ENCODE measurements at places on chromosomes 7 and 10. TPM values are rescaled to one million over a fixed set of nuclear protein-coding genes. Genes with fewer than 3 reads are reported as not detected.
A peak's percentile ranks its signal among the peaks of the same experiment; 100 is the strongest.

LRIT2 gene
- total RNA-seq: not detected

FOXP2 gene
- total RNA-seq: 19.8 TPM

GRCh38 chr10:77456414-77456813 lies 181.2 kb downstream of the KCNMA1 start:
- peaks cover 14% of the 10 kb centered on the region for H3K4me1 ChIP-seq
- no peaks in the 10 kb centered on the region for H3K27me3 ChIP-seq
- H3K4me3 ChIP-seq: no peak overlapping the region
- H3K36me3 ChIP-seq: no peaks in the 10 kb centered on the region
- no peak overlapping the region for H3K27ac ChIP-seq

DNA sequence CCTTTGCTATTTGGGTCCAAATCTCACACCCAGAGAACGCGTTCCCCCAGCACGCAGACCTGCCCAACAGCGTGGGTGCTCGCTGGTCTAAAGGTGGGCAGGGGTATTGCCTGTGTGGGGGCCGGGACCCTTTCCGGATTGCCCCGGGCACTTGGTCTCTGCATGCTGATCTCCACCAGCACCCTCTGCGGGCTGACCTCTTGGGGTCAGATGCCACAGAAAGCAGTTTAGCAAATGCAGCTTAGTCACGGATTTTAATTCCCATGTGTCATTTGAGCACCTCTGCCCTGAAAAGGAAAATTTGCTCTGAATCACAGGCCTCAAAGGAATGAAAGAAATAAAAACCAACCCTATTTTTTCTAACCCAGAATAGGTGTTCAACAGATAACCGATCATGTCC lies 46.7 kb downstream of the PKD1L1 start:
- H3K36me3 ChIP-seq: no peaks in the 10 kb centered on the region
- H3K27me3 ChIP-seq: no peaks in the 10 kb centered on the region
- no peak for DNase-seq
- no peak overlapping the region for H3K4me3 ChIP-seq
- no peaks in the 10 kb centered on the region for H3K4me1 ChIP-seq

GRCh38 chr10:123783296-123783695 lies 108.3 kb downstream of the CPXM2 start:
- H3K27ac ChIP-seq: no peak overlapping the region
- no peaks in the 10 kb centered on the region for H3K4me1 ChIP-seq
- H3K4me3 ChIP-seq: no peak overlapping the region
- no peak for DNase-seq
- H3K36me3 ChIP-seq: no peaks in the 10 kb centered on the region
- H3K27me3 ChIP-seq: no peaks in the 10 kb centered on the region

PON3 gene
- not detected for total RNA-seq

DNA sequence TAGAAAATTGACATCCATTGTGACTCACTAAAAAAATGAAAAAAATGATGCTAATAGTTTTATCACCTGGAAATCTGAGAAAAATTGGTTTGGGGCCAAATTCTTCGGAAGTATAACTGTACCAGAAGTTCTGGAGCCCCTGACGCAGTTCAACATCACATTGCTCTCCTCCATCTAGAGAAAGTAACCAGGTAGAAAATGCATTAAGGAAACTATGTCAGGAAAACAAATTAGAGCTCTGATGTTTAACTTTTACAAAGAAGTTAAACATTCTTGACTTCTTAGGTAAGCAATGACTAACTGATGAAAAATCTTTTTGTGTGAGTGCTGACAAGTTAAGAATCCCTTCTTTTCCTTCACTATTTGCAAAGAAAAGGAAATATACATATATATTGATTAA lies 61.1 kb upstream of the TMEM196 start:
- H3K36me3 ChIP-seq: no peaks in the 10 kb centered on the region
- H3K27me3 ChIP-seq: no peaks in the 10 kb centered on the region
- no peak overlapping the region for H3K4me3 ChIP-seq
- no peaks in the 10 kb centered on the region for H3K4me1 ChIP-seq

DNA sequence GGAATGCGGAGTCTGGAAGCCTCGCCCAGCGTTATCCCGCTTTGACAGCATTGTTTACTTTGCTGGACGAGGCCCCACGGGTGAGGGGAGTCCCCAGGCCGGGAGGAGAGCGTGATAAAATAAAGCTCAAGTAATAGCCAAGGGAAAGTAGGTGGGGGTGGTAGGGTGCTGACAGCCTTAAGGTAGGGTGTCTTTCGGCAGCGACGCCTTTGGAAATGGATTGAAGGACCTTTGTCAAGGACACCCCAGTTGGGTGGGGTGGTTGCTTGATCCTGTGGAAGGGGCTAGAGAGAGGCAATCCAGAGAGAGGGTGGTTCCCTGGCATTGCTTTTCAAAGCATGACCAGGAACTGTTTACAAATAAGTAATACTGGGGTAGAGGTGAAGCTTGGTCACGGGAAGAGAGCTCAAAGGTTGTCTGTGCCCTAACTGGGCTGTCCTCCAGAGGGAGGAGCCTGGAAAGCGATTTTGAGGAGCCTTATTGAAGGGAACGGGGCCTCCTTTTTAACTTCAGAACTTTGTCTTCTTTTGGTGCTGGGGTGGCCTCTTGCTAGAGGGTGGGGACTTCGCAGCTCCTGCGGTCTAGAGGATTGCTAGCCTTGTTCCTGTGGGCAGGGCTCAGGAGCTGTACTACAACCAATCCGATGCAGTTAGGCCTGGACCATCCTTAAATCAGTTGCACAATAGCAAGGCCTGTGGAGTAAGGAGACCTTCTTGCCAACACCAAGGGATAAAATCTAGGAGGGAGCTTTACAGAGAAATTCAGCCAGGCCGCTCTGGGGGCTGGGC lies 1.3 kb downstream of the EIF4EBP2 start:
- H3K36me3 ChIP-seq: no peaks in the 10 kb centered on the region
- DNase-seq: peak; percentile 92
- peak overlapping the region; percentile 79 for H3K4me3 ChIP-seq
- peak overlapping the region; percentile 96 for H3K27ac ChIP-seq
- H3K4me1 ChIP-seq: peaks cover 57% of the 10 kb centered on the region

- H3K27ac ChIP-seq: no peak overlapping the region
- H3K36me3 ChIP-seq: peaks cover 22% of the 10 kb centered on the region
- no peak overlapping the region for H3K4me3 ChIP-seq
- H3K27me3 ChIP-seq: no peaks in the 10 kb centered on the region
- no peak for DNase-seq
These were observed 20.6 kb downstream of the DNAJB6 start for GRCh38 chr7:157357129-157358040.

- H3K27ac ChIP-seq: no peak overlapping the region
- DNase-seq: no peak
- H3K4me1 ChIP-seq: no peaks in the 10 kb centered on the region
- no peaks in the 10 kb centered on the region for H3K27me3 ChIP-seq
- no peak overlapping the region for H3K4me3 ChIP-seq
These were observed 167.7 kb upstream of the CCDC6 start for GRCh38 chr10:60073781-60074656.

NFE2L3 gene
- 7.7 TPM for total RNA-seq

DNA sequence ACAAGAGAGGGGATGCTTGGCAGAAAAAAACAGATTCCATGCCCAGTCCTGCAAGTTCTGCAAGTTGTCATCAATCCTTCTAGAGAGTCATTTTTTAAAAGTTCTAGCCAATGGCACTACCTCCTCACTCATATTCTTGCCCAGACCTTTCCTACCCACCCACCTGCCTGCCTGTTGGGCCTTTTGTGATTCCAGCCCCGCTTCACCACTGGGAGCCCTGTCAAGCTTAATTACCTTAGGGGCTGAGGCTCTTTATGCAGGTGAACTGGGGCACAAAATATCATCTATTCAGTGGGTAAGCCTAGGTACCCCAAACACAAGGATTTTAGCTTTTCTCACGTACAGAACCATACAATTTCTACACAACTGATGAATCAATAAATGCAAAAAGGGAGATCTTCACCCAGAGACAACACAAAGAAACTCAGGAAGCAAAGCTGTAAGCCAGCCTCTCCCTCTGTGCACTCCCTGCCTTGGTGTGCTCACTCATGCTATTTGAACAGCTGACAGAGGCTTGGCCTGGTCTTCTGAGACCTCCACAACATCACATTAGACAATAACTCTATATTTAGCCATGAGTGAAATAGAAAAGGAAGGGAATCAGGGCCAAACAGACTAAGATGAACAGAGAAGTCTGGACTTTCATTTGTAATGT lies 222.6 kb downstream of the HTR7 start:
- H3K36me3 ChIP-seq: no peaks in the 10 kb centered on the region
- no peaks in the 10 kb centered on the region for H3K27me3 ChIP-seq
- no peak overlapping the region for H3K27ac ChIP-seq
- no peak overlapping the region for H3K4me3 ChIP-seq

- H3K4me1 ChIP-seq: no peaks in the 10 kb centered on the region
- DNase-seq: no peak
- no peak overlapping the region for H3K27ac ChIP-seq
- no peaks in the 10 kb centered on the region for H3K36me3 ChIP-seq
These were observed 404.3 kb upstream of the KLF6 start for GRCh38 chr10:4189281-4189680.

GRCh38 chr10:23067337-23067736 lies 28.0 kb upstream of the MSRB2 start:
- H3K36me3 ChIP-seq: no peaks in the 10 kb centered on the region
- no peak overlapping the region for H3K27ac ChIP-seq
- no peak overlapping the region for H3K4me3 ChIP-seq
- H3K4me1 ChIP-seq: peaks cover 34% of the 10 kb centered on the region
- no peak for DNase-seq

ANKRD30A gene
- not detected for total RNA-seq

DNA sequence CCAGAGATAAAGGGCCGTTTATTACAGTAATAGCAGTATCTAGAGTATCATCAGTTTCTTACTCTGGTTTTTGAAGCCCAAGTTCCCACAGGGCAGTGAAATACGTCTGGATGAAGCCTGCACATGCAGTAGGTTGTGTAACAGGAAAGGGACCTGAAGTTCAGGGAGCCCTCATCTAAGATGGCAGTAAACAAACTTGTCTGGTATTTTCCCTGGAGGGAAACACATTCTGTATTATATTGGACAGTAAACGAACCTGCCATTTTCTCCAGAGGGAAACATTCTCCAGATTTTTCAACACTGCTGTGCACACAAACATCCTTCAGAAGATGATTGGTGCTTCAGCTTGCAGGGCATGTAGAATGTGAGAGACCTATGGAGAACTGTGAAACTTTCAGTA lies 189.9 kb downstream of the TFEC start:
- no peak for DNase-seq
- no peak overlapping the region for H3K4me3 ChIP-seq
- no peaks in the 10 kb centered on the region for H3K4me1 ChIP-seq
- H3K27ac ChIP-seq: no peak overlapping the region

VWDE gene
- not detected for total RNA-seq

DNA sequence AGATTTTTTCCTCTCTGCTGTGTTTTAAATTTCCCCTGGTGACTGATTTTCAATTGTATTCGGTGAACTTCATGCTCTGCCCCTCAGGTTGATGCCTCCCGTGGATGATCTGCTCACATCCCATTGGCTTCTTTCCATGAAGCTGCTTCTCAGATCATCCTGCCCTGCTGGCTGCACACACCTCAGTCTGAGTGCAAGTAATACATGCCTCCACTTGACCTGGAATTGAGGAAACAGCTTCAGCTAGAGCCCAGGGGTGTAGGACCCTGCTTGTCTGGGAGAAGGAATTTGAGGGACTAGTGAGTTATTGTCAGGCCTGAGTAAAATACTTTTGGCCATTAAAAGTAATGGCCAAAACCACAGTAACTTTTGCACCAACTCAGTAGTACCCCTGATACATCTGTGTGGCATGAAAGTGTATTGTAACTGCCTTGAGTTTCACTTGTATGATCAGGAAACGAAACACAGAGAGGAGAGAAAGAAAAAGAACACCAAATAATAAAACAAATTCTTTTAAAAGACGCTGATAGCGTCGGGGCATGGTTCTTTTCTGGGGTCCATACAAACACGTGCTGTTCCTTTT lies 49.4 kb downstream of the SPAM1 start:
- H3K36me3 ChIP-seq: no peaks in the 10 kb centered on the region
- H3K27me3 ChIP-seq: no peaks in the 10 kb centered on the region
- no peak for DNase-seq
- no peak overlapping the region for H3K27ac ChIP-seq

DNA sequence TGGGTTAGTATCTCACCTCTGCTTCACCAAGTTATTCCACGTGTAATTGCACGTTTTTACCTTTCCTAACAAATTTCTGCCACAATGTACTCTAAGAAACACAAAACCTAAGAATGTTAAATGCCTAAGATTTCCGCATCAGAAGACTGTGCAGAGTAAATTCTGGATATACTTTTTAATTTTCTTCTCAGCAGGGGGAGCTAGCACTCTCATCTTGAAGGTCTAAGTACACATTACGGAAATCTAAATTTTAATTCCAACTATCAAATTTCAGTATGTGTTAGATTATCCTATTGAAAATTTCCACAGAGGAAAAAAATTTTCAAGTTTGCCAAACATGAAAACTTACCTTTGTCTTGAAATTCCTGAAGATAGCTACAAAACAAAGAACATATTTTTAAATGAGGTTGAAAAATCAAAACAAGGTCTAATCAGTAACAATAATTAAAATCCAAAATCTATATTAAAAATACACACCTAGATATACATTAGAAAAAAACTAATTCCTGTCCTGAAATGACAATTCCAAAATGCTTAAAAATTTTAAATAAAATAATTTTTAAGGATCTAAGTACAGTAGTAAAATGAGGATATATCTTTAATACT lies 10.5 kb downstream of the SKAP2 start:
- H3K36me3 ChIP-seq: no peaks in the 10 kb centered on the region
- H3K4me3 ChIP-seq: no peak overlapping the region
- no peak for DNase-seq
- no peak overlapping the region for H3K27ac ChIP-seq

SEMA3D gene
- 20.9 TPM for total RNA-seq

GRCh38 chr10:18136073-18136791 lies 4.0 kb upstream of the CACNB2 start:
- peaks cover 13% of the 10 kb centered on the region for H3K4me1 ChIP-seq
- H3K27me3 ChIP-seq: peaks cover 29% of the 10 kb centered on the region
- no peaks in the 10 kb centered on the region for H3K36me3 ChIP-seq
- no peak overlapping the region for H3K27ac ChIP-seq
- no peak for DNase-seq

GRCh38 chr7:75596727-75597614 lies 104.9 kb downstream of the SPDYE5 start:
- H3K4me1 ChIP-seq: peaks cover 5% of the 10 kb centered on the region
- H3K4me3 ChIP-seq: no peak overlapping the region
- DNase-seq: no peak
- no peaks in the 10 kb centered on the region for H3K27me3 ChIP-seq
- no peak overlapping the region for H3K27ac ChIP-seq
- peaks cover 3% of the 10 kb centered on the region for H3K36me3 ChIP-seq

FZD8 gene
- 1.2 TPM for total RNA-seq

HTR5A gene
- total RNA-seq: not detected

- no peaks in the 10 kb centered on the region for H3K4me1 ChIP-seq
- DNase-seq: peak; percentile 74
- no peak overlapping the region for H3K27ac ChIP-seq
- no peaks in the 10 kb centered on the region for H3K36me3 ChIP-seq
- H3K4me3 ChIP-seq: no peak overlapping the region
- no peaks in the 10 kb centered on the region for H3K27me3 ChIP-seq
These were observed 575.6 kb downstream of the ARL4A start for GRCh38 chr7:13262929-13263530.
